ENCODE measurements at places on chromosomes 1 and 21.

DNA sequence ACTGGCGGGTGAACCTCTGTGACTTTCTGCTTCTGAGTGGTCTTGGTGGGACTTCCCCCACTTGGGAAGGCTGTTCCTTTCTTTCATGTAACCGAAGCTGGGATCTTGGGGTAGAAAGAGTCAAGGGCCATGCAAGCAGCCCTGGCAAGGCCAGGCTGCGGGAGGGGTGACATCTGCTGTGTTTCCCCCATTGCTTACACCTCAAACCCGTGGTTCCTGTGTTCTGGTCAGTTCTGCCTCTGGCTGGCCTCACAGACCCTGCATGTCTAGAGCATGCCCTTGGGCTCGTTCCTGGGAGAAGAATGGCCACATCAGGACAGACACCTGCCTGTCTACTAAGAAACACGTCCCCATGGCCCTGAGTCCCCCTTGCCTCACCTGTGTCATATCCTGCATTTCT is 207.7 kb downstream of the DYRK1A start:
- no peak for DNase-seq

GRCh38 chr1:64933296-64934070 is 32.9 kb downstream of the JAK1 start:
- peak; percentile 91 for DNase-seq

DNA sequence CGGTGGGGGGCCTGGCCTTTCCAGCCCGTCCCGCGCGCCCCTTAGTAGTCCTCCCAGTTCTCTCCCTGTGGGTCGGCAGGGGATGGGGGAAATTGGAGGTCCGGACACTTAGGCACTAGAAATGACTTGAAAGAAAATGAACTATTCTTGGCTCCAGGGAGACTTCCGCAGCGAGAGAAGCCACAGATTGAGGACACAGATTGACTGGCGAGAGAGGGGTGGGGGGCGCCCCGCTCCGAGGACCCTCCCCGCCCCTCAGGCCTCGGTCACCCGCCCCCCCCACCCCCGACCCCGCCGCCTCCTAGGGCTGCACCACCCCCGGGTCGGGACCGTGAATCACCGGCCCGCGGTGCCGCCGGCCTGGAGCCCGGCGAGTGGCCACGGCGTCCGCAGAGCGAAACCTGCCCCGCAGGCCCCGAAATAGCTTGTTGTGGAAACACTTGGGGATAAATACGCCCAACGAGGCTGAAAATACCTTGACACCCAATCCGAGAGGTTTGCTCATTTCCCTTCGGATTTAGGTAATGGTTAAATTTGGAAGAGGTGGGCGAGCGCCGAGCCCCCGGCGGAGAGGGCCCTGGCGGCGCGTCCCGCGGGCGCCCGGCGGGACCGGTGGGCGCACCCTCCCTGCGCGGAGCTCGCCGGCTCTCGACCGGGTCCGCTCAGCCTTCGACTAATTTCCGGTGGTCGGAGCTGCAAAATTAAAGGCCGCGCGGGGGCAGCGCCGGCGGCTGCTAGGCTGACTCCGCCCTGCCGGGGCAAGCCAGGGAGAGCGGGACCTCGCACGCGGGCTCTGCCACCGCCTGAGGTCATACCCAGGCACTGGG is at the start of gene GFI1:
GFI1 (minus strand) TSS at position 675 of the 827 bp plus-strand sequence. CDS start 3,438 bp downstream, outside the sequence.
- peak; percentile 61 for DNase-seq

- no peak for DNase-seq
Measured at GRCh38 chr1:198337886-198338285, 181.1 kb downstream of the NEK7 start.

- DNase-seq, result no peak
Measured at GRCh38 chr21:28821276-28822122, 171.2 kb downstream of the LTN1 start.

DNA sequence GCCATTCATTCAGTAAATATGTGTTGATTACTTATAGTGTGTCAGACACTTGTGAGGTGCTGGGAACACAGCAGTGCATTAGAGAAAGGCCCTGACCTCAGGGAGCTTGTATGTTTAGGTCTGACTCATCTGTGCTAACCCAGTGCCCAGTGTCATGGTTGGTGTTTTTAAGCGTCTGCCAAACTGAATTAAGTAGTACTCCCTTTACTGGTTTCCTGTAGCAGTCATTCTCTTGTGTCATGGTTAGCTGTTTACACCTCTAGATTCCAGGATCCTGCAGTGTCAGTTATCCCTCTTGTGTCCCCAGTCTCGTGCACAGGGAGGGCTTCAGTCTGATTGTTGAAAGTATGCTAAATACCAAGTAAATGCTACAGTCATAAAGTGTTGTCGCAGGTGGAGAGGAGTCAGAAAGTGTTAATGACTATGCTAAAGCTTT is 14.2 kb downstream of the UCK2 start:
- peak; percentile 81 for DNase-seq

- no peak for DNase-seq
Measured at GRCh38 chr1:201014816-201015200, 8.7 kb downstream of the KIF21B start.

DNA sequence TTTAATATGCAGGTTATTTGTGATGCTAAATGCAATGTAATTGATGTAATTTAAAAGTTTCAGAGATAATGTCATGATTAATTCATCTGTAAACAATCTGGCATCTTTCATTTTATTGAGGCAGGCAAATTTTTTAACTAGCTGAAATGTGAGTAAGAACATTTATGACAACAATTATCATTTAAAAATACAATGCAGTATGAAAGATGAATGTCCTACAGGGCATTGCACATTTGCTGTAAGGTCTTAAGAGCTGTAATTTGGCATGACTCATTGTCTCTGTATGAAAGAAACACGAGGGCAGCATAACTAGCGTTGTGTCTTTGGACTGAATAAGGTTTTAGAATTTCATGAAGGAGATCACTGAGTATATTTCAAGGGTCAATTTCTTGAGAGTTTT is 642.8 kb downstream of the PLA2G4A start:
- DNase-seq, result peak; percentile 76

- DNase-seq, result peak; percentile 53
Measured at GRCh38 chr1:31703431-31704270, at the start of gene COL16A1. Gene COL16A1, minus strand, starts transcription at chr1:31704017. Its CDS starts 1,824 bp downstream, at chr1:31702193.

All from ELR (cell line).